ENCODE measurements at places on chromosomes 11 and 22. TPM values are rescaled to one million over a fixed set of nuclear protein-coding genes. Genes with fewer than 3 reads are reported as not detected.

- H3K27me3 ChIP-seq = peaks cover 9% of the 10 kb centered on the region
- peaks cover 22% of the 10 kb centered on the region for H3K4me1 ChIP-seq
- no peak overlapping the region for H3K4me3 ChIP-seq
- H3K27ac ChIP-seq = no peak overlapping the region
- no peaks in the 10 kb centered on the region for H3K36me3 ChIP-seq
- peak; percentile 7 for DNase-seq
Measured at GRCh38 chr22:39209756-39210155, 35.0 kb downstream of the PDGFB start.

NEFH gene
- 4.4 TPM for total RNA-seq

GRCh38 chr11:11250470-11250869, 102.6 kb downstream of the CSNK2A3 start:
- no peak overlapping the region for H3K27ac ChIP-seq
- no peaks in the 10 kb centered on the region for H3K36me3 ChIP-seq
- no peak for DNase-seq
- H3K4me1 ChIP-seq = no peaks in the 10 kb centered on the region
- H3K27me3 ChIP-seq = peaks cover 5% of the 10 kb centered on the region

- H3K27me3 ChIP-seq = no peaks in the 10 kb centered on the region
- H3K4me1 ChIP-seq = no peaks in the 10 kb centered on the region
- no peaks in the 10 kb centered on the region for H3K36me3 ChIP-seq
- no peak overlapping the region for H3K27ac ChIP-seq
- no peak for DNase-seq
Measured at GRCh38 chr11:27263046-27263445, 100.0 kb downstream of the CCDC34 start.

DNA sequence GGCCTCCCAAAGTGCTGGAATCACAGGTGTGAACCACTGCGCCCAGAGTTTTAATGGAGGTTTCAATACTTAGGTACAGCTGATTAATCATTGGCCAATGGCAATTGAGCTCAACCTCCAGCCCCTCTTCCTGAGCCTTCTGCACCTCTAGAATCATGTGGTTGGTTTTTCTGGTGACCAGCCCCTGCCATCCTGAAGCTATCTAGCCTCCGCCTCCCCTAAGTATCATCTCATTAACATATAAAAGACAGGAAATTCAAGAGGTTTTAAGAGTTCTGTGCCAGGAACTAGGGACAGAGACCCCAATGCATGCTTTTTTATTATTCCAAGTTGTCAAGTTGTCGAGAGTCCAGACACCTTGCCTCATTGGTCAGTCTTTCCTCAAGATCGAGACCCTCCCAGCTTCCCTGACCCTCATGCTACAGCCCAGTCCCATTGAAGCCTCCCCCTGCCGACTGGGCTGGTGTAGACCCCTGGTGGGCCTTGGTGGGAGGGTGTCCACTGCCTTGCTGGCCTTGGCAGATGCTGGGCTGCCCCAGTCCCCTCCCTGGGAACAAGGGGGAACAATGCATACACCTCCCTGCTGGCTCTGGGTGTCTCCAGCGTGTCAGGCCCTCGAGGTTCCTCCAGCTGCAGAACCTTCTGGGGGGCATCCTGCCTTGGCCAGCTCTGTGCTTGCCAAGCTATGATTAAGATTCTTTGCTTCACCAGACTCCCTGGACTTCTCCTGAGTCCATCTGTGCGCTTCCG, 148.0 kb downstream of the CTTN start:
- H3K27me3 ChIP-seq = peaks cover 1% of the 10 kb centered on the region
- no peak overlapping the region for H3K4me3 ChIP-seq
- no peak for DNase-seq
- no peak overlapping the region for H3K27ac ChIP-seq
- H3K36me3 ChIP-seq = no peaks in the 10 kb centered on the region

OR56A1 gene
- not detected for total RNA-seq

DNA sequence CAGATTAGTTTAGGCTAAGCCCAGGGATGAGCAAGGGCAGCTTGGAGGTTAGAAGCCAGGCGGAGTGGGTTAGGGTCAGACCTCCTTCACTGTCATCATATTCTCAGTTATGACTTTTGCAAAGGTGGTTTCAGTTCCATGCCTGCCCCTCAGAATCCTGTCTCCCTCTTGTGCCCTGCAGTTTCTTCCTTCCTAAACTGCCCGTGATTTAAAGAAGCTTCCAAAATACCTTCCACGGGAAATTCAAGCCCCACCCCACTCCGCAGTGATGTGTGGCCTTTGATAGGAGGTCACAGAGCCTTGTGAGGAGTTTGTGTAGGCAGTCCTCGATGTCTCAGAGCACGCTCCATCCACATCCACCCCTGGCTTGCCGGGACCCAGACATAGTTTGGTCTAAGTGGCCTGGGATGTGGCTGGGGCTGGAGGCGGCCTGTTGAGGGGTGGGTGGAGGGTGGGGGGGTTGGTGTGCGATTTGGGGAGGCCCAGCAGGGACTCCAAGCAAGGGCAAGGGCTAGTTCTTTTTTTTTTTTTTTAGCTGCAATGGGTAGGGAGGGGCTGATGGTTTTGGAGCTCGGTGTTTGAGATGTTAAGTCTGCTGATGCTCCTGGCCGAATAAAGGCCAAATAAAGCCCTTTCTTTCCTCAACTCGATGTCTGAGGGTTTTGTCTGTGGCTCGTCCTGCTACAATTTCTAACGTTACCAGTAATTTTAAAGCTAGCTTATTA, 1.6 kb upstream of the IFITM1 start:
- H3K27ac ChIP-seq = peak overlapping the region; percentile 100
- H3K4me1 ChIP-seq = peaks cover 36% of the 10 kb centered on the region
- DNase-seq = peak; percentile 62
- H3K4me3 ChIP-seq = peak overlapping the region; percentile 97
- no peaks in the 10 kb centered on the region for H3K27me3 ChIP-seq

CARD10 gene
- not detected for total RNA-seq

- DNase-seq = no peak
- no peak overlapping the region for H3K4me3 ChIP-seq
Measured at GRCh38 chr11:64888729-64889511, 10.5 kb upstream of the EHD1 start.

DNA sequence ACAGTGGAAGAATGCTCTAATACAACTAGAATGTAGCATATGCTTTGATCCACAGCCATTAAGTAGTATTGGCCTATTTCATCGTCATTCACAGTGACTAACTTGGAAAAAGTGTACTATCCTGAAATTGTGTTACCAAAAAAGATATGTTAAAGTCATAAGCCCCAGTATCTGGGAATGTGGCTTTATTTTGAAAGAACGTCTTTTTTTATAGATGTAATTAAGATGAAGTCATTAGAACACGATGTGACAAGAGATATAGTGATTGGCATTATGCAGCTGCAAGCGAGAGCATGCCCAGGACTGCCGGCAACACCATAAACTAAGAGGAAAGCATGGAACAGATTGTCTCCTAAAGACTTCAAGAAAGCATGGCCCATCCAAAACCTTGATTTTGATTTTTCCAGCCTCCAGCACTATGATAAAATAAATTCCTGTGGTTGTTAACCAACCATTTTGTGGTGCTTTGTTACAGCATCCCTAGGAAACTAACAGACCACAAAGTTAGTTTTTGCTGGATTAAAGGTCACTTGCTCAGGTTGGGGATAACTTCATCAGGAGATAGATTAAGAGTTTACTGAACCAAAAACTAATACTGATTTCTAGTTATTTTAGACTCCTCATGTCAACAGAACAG, 870.6 kb upstream of the LRRC4C start:
- no peaks in the 10 kb centered on the region for H3K4me1 ChIP-seq
- no peaks in the 10 kb centered on the region for H3K27me3 ChIP-seq
- no peak for DNase-seq
- no peak overlapping the region for H3K4me3 ChIP-seq
- H3K36me3 ChIP-seq = no peaks in the 10 kb centered on the region

DERL3 gene
- 9.7 TPM for total RNA-seq

DNA sequence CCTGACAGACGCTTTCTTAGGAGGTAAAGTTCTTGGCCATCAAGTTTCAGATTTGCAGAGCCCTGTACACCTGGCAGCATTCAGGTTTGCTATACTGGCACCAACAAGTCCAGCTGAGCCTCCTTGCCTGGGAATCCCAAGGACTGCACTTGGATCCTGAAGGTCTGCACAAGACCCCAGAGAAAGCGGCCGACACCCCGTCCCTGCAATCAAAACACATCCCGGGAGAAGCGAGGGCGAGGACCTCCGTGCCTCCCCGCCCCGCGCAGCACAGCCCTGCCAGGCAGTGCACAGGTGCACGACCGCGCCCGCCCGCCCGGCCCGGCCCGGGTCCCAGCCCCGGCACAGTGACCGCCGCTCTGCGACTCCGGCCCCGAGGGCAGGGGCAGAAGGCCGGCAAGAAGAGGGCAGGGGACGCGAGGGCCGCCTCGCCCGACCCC, 559 bp downstream of the MRTFA start:
- H3K27ac ChIP-seq = no peak overlapping the region
- peaks cover 46% of the 10 kb centered on the region for H3K4me1 ChIP-seq
- no peaks in the 10 kb centered on the region for H3K27me3 ChIP-seq

UBE4A gene
- 40.4 TPM for total RNA-seq

DNA sequence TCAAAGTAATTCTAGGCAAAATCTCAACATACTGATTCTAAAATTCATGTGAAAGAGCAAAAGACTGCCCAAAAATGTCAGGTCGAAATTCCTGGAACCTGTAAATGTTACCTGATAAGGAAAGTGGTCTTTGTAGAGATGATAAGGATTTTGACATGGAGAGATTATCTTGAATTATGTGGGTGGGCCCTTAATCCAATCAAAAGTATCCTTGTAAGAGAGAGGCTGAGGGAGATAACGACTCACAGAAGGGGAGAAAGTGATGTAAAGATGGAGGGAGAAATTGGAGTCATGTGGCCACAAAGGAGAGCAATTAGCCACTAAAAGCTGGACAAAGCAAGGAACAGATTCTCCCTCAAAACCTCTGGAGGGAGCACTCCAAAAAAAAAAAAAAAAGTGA, 20.5 kb downstream of the RRM1 start:
- DNase-seq = no peak
- H3K27me3 ChIP-seq = no peaks in the 10 kb centered on the region
- H3K4me3 ChIP-seq = no peak overlapping the region
- peaks cover 57% of the 10 kb centered on the region for H3K36me3 ChIP-seq

MRGPRE gene
- total RNA-seq = not detected

DNA sequence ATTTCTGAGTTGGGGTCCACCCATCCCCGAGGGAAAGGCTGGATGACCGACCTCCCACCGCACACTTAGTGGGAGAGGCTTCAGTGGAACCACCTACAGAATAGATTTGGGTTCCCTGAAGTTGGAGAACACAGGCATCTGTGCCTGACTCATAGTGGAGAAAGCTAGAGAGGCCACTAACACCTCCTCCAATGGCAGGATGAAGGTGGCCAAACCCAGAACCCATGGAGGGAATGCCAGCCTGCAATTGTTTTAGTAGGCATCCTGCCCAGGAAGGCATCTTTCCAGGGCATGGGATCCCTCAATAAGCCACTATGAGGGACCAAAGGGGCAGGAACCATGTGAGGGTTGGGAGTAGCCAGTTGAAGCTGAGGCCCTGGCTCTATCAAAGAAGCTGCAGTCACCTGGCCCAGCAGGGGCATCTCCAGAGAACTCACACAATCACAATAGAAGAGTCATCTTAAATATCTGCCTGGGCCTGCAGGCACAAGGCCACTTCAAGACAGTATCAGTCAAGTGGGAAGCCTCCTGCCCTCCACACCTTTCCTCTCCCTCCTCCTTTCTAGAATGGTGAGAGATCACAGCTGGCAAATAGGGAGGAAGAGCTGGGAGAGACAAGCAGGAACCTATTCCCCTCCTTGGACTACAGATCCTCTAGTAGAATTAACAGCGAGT, 124.1 kb upstream of the CSNK2A3 start:
- H3K4me3 ChIP-seq = no peak overlapping the region
- no peaks in the 10 kb centered on the region for H3K36me3 ChIP-seq
- H3K4me1 ChIP-seq = no peaks in the 10 kb centered on the region

- DNase-seq = no peak
- no peak overlapping the region for H3K4me3 ChIP-seq
- H3K36me3 ChIP-seq = peaks cover 21% of the 10 kb centered on the region
- H3K4me1 ChIP-seq = no peaks in the 10 kb centered on the region
- H3K27me3 ChIP-seq = no peaks in the 10 kb centered on the region
Measured at GRCh38 chr22:24315367-24315966, 44.8 kb downstream of the SPECC1L start.

- no peak overlapping the region for H3K27ac ChIP-seq
- H3K4me1 ChIP-seq = no peaks in the 10 kb centered on the region
- no peak overlapping the region for H3K4me3 ChIP-seq
- H3K27me3 ChIP-seq = peaks cover 5% of the 10 kb centered on the region
- no peaks in the 10 kb centered on the region for H3K36me3 ChIP-seq
Measured at GRCh38 chr22:18044548-18045271, 20.3 kb upstream of the MICAL3 start.

DNA sequence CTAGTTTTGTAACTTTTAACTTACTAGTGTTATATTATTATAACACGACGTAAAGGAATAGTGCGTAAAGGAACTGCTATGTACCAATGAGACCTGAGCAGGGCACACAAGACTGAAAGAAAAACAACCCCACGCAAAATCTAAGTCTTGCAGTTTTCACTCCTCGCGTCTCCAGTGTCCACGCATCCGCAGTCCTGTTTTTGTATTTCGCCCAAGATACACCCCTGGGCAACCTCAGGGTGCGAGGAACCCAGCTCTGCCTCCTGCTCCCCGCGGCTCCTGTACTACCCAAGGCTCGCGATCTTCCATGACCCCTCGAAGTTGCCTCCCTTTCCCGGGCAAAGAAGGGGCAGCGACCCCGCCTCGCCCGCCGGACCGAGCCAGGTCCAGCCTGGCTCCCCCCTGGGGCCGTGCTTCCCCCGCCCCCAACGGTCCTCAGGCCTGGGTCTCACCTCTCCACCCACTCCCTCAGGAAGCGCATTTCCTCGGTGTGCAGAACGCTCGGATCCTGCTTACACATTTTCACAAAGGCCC, 393 bp downstream of the ST13 start:
- peaks cover 53% of the 10 kb centered on the region for H3K4me1 ChIP-seq
- peak overlapping the region; percentile 98 for H3K4me3 ChIP-seq
- H3K27me3 ChIP-seq = no peaks in the 10 kb centered on the region
- DNase-seq = no peak
- peaks cover 6% of the 10 kb centered on the region for H3K36me3 ChIP-seq
- peak overlapping the region; percentile 99 for H3K27ac ChIP-seq

- H3K4me3 ChIP-seq = no peak overlapping the region
- peaks cover 13% of the 10 kb centered on the region for H3K27me3 ChIP-seq
- H3K27ac ChIP-seq = no peak overlapping the region
- DNase-seq = no peak
- no peaks in the 10 kb centered on the region for H3K4me1 ChIP-seq
Measured at GRCh38 chr11:119538753-119539152, 115.8 kb upstream of the THY1 start.

PHF21B gene
- total RNA-seq = not detected

DNA sequence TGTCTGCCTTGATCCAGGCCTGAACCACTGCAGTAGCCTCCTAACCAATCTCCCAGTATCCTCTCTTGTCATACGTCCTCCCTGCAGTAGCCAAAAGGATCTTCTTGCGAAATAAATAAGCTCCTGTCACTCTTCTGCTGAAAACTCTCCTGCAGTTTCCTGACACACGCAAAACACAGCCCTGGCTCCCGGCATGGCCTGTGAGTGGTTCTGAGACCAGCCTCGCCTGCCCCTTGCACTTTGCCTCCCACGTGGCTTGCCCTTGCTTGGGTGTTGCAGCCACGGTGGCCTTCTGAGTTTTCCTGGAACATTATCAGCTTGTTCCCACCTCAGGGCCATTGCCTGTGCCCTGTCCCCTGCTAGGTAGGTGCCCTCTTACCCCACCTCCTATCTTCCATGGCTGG, 7.2 kb downstream of the ZC3H7B start:
- H3K4me3 ChIP-seq = no peak overlapping the region
- H3K27ac ChIP-seq = no peak overlapping the region

Measured in activated CD4-positive, alpha-beta memory T cell treated with anti-CD3 and anti-CD28 coated beads for 36 hours (primary cell).